ENCODE measurements at places on chromosomes 3 and 15. TPM values are rescaled to one million over a fixed set of nuclear protein-coding genes. Genes with fewer than 3 reads are reported as not detected.

The CPEB1 gene
- total RNA-seq, result 8.2 TPM

The ZDHHC23 gene
- total RNA-seq, result 3.7 TPM

The ARHGAP11A gene
- 1.6 TPM for total RNA-seq

The CFAP100 gene
- not detected for total RNA-seq

The SENP2 gene
- 31.4 TPM for total RNA-seq

The ZNF502 gene
- total RNA-seq, result 3.9 TPM

The GOLGA6A gene
- total RNA-seq, result not detected

The CTXN2 gene
- not detected for total RNA-seq

The DET1 gene
- 7.1 TPM for total RNA-seq

The STRIT1 gene
- not detected for total RNA-seq

The C3orf85 gene
- not detected for total RNA-seq

The SEC22C gene
- total RNA-seq, result 45.6 TPM

The CMTM8 gene
- total RNA-seq, result 4.6 TPM

The LRRC34 gene
- total RNA-seq, result 4.2 TPM

The LEO1 gene
- total RNA-seq, result 13.2 TPM

The CHRNA3 gene
- not detected for total RNA-seq

The GOLGA8J gene
- total RNA-seq, result not detected

The SLCO2A1 gene
- total RNA-seq, result 3.5 TPM

The ACTC1 gene
- not detected for total RNA-seq

The UBE2E2 gene
- 53.1 TPM for total RNA-seq

The CFAP44 gene
- 4.4 TPM for total RNA-seq

The MORC1 gene
- 0.17 TPM for total RNA-seq

The CFAP91 gene
- total RNA-seq, result 3.1 TPM

The SETD2 gene
- 61.7 TPM for total RNA-seq

The PLCD1 gene
- total RNA-seq, result 31.5 TPM

The MGA gene
- 34.0 TPM for total RNA-seq

The SLC26A6 gene
- total RNA-seq, result 17.6 TPM

The C2CD4A gene
- total RNA-seq, result not detected

All from subcutaneous adipose tissue (tissue), 4 donors.